ENCODE measurements at places on chromosomes 2 and 18. TPM values are rescaled to one million over a fixed set of nuclear protein-coding genes. Genes with fewer than 3 reads are reported as not detected.

The DNER gene
- 2.3 TPM for total RNA-seq

The ALK gene
- total RNA-seq, result 0.16 TPM

The TMEM169 gene
- 0.62 TPM for total RNA-seq

The MPPE1 gene
- 35.7 TPM for total RNA-seq

The IL1RN gene
- total RNA-seq, result 0.51 TPM

The KIAA1328 gene
- total RNA-seq, result 3.6 TPM

The REG1B gene
- total RNA-seq, result not detected

The DHRS9 gene
- 1.3 TPM for total RNA-seq

The MATN3 gene
- 0.16 TPM for total RNA-seq

The CXCR1 gene
- 0.54 TPM for total RNA-seq

The ITPRIPL1 gene
- total RNA-seq, result 1.0 TPM

The DCDC2C gene
- total RNA-seq, result not detected

The FAM228A gene
- 0.16 TPM for total RNA-seq

The ZNF532 gene
- 53.3 TPM for total RNA-seq

The SLC11A1 gene
- total RNA-seq, result 4.4 TPM

The INHA gene
- 2.6 TPM for total RNA-seq

The KCNG2 gene
- not detected for total RNA-seq

The KCNE4 gene
- 3.2 TPM for total RNA-seq

The NEU2 gene
- total RNA-seq, result not detected

The MRPL53 gene
- 159 TPM for total RNA-seq

The MRPS5 gene
- 77.0 TPM for total RNA-seq

The RGPD4 gene
- total RNA-seq, result 0.11 TPM

The SIX3 gene
- total RNA-seq, result not detected

The DOCK10 gene
- 2.2 TPM for total RNA-seq

The MZT2B gene
- total RNA-seq, result 554 TPM

The IGFBP5 gene
- 134 TPM for total RNA-seq

The MOB1A gene
- total RNA-seq, result 53.1 TPM

The MC5R gene
- total RNA-seq, result not detected
